RPMI7951 (cell line): ENCODE measurements at places on chromosomes 5 and 9. TPM values are rescaled to one million over a fixed set of nuclear protein-coding genes. Genes with fewer than 3 reads are reported as not detected.
A peak's percentile ranks its signal among the peaks of the same experiment; 100 is the strongest.

Gene ANKRD34B
- total RNA-seq: not detected in 2 replicates

Gene ARPC5L
- total RNA-seq: 21.0 and 33.8 TPM in 2 replicates

Gene GTF2H2
- total RNA-seq: 21.3 and 21.9 TPM in 2 replicates

Gene DMRT2
- not detected in 2 replicates for total RNA-seq

Gene UGT3A2
- total RNA-seq: 0.39 TPM in 1 of 2 replicates, not detected in the other

Gene XRCC4
- 20.8 and 30.9 TPM in 2 replicates for total RNA-seq

Gene SLC25A48
- total RNA-seq: not detected in 2 replicates

Gene FAM169A
- 0.36 and 0.39 TPM in 2 replicates for total RNA-seq

Gene PCDHAC1
- total RNA-seq: not detected in 2 replicates

Gene PCDH12
- total RNA-seq: not detected in 2 replicates

Gene HTR4
- not detected in 2 replicates for total RNA-seq

Gene TMEM252
- not detected in 2 replicates for total RNA-seq

Gene SLC22A4
- 6.7 and 6.9 TPM in 2 replicates for total RNA-seq

Gene NEURL1B
- 3.8 and 5.9 TPM in 2 replicates for total RNA-seq

Gene SURF6
- total RNA-seq: 4.6 and 11.2 TPM in 2 replicates

- no peak for DNase-seq
These were observed 145.9 kb downstream of the PRELID2 start for GRCh38 chr5:145689235-145689634.

DNA sequence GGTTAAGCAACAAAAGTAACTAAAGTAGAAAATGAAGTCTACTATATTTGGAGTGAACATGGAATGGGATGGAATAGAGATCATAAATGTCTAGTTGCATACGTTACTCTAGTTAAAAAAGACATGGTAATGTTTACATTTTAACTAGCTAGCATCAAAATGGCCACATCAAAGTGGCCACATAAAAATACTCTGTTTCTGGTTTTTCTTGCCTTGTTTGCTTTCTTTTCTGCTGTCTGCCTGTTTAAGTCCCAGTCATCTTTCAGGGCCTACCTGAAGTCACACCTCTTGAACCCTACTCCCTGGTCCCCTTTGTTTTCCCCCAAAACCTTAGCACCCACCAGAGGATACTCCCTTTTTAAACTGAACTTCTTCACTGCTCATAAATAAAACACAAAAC, 6.4 kb upstream of the KIF2A start:
- DNase-seq: no peak

- peak; percentile 97 for DNase-seq
These were observed 1.4 kb downstream of the ATOSB start for GRCh38 chr9:35114113-35114839.

- DNase-seq: no peak
These were observed 134.8 kb upstream of the BOD1 start for GRCh38 chr5:173751266-173751600.

- DNase-seq: no peak
These were observed 30.8 kb downstream of the KLHL3 start for GRCh38 chr5:137705106-137705505.

DNA sequence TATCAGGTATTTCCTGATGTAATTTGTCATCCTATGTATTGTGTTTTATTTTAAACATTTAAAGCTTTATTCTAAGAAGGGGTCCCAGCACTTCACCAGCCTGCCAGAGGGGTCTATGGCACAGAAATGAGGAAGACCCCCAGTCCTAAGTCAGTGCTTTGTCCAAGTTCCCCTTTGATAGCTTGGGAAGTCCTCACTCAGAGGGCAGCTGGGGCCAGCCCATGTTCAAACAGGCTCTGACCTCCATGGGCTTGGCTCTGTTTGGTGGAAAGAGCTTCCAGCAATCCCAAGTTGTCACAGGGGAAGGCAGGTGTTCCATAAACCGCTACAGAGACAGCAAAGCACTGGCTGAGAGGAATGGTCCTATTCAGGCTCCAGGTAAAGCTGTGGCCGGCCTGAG, 26.6 kb upstream of the AKNA start:
- no peak for DNase-seq

GRCh38 chr5:44891116-44891515, 82.4 kb downstream of the MRPS30 start:
- DNase-seq: no peak

DNA sequence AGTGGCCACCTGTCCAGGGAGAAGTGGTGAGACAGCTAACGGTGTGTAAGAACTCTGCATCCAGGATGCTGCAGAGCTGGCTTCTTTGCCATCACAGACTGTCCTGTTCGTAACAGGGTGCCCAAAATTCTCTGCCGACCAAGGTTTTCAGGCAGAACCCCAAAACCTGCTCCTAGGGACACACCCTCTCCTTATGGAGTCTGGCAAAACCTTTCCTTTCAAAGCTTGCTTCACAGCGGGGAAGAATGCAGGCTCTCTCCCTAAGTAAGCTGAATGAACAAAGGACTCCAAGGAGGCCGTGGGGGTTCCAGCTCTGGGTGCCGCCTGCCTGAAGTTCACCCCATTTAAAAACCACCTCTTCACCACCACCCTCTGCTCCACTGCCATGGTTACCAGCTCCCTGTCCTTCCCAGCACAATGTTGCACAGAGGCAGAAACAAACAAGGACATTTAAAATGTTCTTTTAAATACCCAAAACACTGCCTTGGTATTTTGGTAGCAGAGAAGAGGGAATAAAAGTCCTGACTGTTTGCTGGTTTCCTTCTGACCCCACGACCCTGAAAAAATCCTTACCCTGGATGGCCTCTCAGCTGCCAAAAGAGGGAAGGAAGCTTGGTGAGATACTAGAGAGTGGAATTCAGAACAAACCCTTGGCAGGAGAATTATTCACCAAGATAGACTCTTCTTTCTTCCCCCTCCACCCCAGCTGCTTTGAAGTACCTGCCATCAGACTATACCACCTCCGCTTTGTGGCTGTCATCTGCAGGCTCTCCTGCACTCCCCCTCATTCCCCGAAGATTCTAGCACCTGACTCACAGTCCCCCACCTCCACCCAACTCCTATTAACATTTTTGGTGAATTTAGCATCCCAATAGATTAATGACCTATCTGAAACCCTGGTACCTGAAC, 7.1 kb upstream of the KLF9 start:
- DNase-seq: no peak

DNA sequence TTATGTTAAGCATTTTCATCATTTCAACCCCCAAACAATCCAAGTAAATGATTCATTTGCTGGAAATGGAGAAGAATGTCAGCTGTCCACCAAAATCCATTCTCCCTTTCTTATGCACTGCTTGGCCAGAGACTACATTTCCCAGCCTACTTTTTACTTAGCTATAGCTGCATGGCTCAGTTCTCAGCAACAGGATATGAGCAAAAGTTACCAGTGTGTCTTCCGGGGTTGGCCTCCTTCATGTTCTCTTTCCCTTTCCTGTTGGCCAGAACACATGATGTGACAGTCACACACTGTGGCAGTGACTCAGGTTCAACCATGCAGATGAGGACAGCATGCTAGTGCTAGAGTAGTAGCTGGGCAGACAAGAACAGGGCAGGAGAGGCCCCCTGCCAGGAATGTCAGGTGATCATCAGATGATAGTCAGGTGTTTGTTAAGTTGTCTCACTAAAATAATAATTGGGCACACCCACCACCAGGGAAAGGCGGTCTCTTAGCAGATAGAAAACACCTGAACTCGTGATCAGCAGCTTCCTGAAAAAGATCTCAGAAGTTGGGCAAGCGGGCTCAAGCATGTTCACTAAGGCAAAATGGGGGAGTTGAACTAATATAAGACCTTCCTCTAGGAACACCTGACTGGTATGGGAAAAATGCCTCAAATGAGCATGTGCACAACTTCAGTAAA, 12.2 kb downstream of the GPR150 start:
- DNase-seq: peak; percentile 61

- DNase-seq: no peak
These were observed 127.6 kb downstream of the RFX3 start for GRCh38 chr9:3398232-3398648.

- no peak for DNase-seq
These were observed 62.9 kb downstream of the GADD45G start for GRCh38 chr9:89667726-89668125.

- DNase-seq: no peak
These were observed 24.0 kb upstream of the ANKRD31 start for GRCh38 chr5:75260708-75261107.

GRCh38 chr5:157539503-157540022, 36.0 kb downstream of the ADAM19 start:
- peak; percentile 27 for DNase-seq

DNA sequence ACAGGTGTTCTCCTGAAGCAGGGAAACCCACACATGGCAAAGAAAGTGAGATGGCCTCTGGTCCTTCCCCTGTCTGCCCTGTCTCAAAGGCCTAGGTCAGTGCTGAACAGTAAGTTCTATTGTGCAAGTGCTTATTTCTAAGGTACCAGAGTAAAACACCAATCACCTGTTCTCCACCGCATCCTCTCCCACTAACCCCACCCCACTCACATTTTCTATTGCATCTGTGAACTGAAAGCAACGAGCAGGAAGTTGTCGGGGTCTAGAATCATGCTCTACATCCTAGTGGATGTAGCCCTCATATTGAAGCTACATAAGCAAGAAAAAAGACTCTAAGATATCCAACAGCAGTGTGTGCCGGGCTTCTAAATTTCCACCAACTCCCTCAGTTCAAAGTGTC, 265.9 kb downstream of the ENC1 start:
- no peak for DNase-seq

DNA sequence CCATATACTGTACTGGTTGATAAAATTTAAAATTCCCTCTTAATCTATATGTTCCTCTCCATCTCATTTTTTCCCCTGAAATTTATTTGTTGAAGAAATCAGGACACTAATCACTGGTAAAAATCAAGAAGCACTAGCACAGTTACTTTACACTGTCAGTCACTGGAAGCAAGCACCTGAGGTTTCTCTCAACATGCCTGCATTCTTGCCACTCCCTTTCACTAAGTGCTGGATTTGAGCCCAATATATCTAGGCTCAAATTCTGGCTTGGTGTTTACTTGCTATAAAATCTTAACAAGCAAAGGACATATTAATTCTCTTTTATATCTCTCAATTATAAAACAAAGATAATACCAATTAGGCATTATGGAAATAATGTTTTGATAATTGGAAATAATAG, 58.6 kb downstream of the DIAPH1 start:
- no peak for DNase-seq

GRCh38 chr5:116176121-116176520, 91.3 kb downstream of the COMMD10 start:
- no peak for DNase-seq

- no peak for DNase-seq
These were observed 7.4 kb downstream of the YTHDC2 start for GRCh38 chr5:113520899-113521298.

GRCh38 chr5:74196233-74196632, 444.3 kb downstream of the ENC1 start:
- DNase-seq: no peak

GRCh38 chr9:113701774-113702755, 174.0 kb upstream of the ZNF618 start:
- DNase-seq: no peak

GRCh38 chr5:115435778-115436712, 108.5 kb downstream of the FEM1C start:
- DNase-seq: no peak

DNA sequence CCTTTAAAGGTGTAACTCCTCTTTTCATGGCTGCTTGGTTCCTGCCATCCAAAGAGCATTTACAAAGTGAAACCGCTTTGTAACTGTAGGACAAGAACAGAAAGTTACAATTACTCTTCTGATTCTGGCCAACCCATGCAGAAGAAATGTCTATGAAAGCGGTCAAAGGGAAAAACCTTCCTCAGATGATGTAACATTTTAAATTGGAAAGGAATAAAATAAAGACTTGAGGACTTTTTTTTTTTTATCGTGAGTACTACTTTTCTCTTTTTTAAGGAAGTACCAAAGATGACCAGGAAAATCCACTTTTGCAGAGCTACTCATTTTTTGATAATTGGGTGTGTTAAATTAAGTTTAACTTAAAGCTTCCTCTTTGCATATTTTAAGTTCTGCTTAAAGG, 13.0 kb upstream of the C9orf72 start:
- DNase-seq: no peak

DNA sequence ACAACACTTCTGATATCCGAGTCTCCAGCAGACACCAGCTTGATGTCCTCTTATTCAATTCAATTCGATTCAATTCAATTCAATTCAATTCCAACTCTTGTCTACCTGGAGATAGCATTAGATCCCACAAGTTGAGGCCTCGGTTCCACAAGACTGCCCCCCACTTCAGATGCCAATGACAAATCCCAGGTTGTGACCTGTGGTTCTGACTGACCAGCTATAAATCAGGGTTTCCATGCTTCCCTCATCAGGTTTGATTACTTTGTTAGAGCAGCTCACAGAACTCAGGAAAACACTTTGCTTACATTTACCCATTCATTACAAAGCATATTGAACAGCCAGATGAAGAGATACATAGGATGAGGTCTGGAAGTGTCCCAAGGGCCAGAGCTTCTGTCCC, 82.6 kb downstream of the ALDH7A1 start:
- DNase-seq: no peak
